ENCODE measurements at places on chromosomes 3 and 15.

DNA sequence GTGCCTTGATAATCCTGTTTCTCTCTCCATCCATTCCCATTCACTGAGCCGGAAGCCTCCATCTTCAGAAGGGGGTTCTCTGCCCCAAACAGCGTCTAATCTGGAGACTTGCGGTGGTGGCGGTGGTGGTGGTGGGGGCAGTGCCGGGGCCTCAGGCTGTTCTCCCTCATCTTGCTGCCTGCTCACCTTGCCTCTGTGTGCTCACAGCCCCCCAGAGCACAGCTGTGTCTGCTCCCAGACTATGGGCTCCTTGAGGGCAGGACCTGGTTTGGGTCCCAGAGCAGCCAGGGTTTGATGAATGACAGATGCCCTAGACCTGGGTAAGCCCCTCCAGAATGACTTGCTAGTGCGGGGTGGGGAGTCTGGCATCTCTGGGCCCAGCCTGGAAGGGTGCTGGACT, 430 bp upstream of the PSTPIP1 start:
- DNase-seq, result no peak

DNA sequence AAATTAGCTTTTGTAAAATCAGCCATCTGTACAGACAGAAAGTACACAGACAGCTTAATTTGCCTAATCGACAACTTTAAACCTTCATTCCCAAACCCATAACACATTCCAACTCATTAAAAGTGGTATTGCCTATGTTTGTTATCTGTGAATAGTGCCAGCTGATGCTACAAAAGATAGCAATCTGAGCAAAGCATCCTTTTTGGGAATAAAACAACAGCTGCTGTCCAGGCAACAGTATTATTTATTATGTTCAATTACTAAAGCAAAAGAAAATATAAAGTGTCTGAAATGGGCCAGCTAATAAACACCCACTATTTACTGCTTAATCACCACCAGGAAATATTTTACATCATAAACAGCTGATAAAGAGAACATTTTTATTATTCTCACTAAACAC, 134.8 kb upstream of the ABI3BP start:
- no peak for DNase-seq

GRCh38 chr3:122948408-122948807, 79.2 kb downstream of the SEMA5B start:
- DNase-seq, result no peak

DNA sequence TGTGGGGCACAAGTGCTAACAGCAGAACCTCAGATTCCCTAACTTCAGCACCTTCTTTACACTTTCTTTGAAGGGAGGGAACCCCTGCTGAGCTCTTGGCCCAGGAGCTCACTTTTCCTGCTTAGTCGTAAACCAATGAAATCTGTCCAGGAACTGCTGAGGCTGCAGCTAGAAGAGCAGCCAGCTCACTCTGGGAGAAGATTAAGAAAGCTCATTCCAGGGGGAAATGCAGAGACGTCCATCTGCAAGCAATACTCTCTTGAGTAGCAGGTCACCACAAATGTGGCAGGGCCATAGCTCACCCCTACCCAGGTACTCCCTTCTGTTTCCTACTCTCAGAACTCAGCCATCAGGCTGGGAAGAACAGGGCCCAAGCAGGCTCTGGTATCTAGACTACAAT, 103.3 kb downstream of the WDR76 start:
- no peak for DNase-seq

GRCh38 chr15:33754242-33754641, 214.1 kb upstream of the CHRM5 start:
- no peak for DNase-seq

GRCh38 chr15:68653801-68654200, 75.0 kb downstream of the CORO2B start:
- no peak for DNase-seq

DNA sequence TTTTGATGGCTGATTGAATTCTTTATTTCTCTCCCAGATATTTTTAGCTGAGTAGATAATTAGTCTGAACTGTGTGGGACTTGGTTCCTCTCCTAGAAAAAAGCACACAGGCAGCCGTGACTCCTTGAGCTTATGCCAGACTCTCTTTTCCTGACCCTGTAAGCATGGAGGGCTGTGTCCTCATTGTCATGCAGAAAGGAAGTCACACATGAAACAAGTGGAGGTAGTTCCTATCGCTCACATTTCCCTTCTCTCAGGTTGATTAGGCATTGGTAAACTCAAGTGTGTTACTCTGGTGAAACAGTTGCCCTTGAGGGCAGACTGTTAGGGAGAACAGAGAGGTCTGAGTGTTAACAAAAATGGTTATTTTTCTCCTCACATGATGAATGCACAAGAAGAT, 6.3 kb upstream of the RTP4 start:
- no peak for DNase-seq

GRCh38 chr3:177213801-177214535, 16.7 kb upstream of the TBL1XR1 start:
- no peak for DNase-seq

DNA sequence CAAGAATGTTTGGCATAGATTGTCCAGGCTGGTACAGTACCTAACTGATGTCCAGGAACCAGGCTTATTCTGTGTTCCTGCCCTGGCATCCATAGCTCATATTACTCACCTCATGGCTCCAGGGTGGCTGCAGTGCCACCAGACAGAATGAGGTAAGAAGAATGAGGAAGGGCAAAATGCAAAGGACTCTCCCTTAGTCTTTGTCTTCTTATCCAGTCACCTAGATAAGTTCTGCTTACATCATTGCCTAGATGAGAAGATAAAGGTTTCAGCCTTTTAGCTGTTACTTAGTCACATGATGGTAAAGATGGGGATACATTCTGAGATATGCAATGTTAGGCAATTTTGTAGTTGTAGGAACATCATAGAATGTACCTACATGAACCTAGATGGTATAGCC, 45.8 kb downstream of the CHP1 start:
- DNase-seq, result no peak

DNA sequence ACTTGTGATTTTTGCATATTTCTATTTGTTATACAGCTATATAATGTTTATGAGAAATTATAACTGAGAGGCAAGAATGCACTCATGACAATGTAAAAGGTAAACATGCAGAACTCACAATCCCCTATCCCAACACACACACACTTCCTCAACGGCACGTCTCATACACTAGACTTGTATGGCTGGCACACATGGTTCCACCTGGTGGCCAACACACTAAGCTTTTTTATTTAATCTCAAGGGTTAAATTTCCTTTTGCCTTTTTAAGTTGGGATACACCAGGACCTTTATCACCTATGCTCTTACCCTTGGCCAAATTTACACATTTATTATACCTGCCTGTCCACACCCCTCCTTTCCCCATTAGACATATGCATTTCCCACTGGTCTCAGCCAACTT, 88.6 kb upstream of the PSMD6 start:
- DNase-seq, result no peak

GRCh38 chr3:117820658-117821299, 1111.2 kb downstream of the TUSC7 start:
- DNase-seq, result no peak

- DNase-seq, result no peak
These were observed 15.5 kb upstream of the SCAANT1 start for GRCh38 chr3:63927422-63928280.

DNA sequence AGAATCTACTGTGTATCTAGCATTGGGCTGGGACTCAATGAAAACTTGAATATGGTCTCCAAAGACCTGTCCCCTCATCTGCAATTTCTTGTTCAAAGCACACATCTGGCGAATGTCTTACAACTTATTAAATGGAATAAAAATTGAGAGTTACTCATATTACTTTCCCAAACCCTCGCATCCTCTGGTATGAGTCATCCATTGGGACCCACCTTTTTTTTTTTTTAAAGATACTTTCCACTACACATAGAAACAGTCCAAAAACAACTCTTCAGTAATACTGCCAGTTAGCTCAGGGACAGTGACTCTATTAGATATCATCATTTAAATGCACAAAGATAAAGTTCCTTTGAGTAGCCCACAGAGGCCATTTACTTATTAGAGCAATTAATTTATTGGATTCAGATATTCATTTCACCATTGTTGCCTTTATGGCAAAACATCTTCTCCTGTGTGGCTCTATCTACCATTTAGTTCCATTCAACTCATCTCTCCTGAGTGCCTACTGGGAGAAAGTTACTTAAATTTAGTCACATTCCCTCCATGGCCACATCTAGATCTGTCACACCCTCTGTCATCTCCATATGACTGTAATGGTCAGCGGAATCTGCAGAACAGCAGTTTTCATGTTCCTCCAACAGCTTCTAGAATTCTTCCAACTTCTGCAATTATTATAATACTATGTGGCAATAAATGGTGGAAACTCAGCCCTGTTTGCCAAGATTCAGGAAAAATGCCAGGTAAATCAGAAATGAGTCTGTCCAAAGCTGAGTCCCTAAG, 77.9 kb upstream of the ARHGEF3 start:
- no peak for DNase-seq

DNA sequence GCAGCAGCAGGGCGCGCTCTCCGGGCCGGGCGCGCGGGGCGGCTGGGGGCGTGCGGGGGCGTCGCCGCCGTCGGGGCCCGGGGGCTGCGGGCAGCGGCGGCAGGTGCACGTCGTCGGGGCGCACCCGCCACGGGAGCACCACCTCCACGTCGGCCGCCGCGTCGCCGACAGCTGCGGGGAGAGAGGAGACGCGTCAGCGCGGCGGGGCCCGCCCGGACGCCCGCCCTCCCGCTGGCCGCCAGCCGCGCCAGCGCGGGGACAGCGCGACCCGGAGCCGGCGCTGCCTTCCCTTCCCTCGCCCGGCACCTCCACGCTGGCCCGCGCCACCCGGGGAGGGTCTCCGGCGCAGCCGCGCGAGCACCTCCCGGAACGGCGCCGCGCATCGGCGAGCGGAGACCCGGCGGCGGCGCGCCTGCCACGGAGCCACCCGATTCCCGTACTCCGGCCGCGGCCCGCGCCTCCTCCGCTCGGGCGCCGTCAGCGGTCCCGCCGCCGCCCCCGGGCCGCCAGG, 481 bp downstream of the ADAMTS17 start:
- DNase-seq, result no peak

DNA sequence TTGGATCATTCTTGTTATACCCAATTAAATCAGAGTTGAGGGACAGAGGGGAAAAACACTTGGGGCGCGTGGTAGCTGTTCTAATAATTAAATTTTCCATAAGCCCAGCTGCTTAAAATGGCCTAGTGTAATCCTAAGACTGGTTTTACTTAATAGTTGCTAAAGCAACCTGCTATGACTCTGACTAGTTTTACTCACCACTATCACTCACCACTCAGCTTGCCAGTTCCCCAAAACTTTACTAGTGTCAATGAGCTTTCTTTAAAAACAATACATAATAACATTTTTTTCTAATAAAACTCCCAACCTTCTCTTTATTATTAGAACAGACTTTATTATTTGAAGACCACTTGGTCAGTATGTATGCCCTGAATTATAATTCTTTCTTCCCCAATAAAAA, 49.6 kb downstream of the ECT2 start:
- DNase-seq, result no peak

DNA sequence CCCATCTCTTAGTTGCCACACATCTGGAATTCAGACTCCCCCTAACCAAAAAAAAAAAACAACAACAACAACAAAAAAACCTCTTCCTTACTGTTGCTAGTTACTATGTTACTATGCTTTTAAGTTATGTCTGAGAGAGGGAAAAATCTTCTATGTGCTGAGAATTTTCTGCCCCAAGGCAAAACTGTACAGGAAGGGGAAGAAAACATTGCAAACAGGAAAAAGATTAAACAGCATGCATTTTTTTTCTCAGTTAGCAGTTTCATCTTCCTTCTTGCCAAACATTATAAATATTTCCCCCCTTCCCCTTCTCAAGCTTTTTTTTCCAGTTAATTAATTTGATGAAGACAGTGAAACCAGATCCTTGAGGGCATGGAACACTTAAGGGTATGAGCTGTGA, 1.1 kb upstream of the CD200R1 start:
- no peak for DNase-seq

- no peak for DNase-seq
These were observed 215.1 kb downstream of the MYRIP start for GRCh38 chr3:40024526-40024925.

- DNase-seq, result no peak
These were observed 9.2 kb upstream of the HES1 start for GRCh38 chr3:194126790-194127189.

GRCh38 chr3:149954812-149955211, 15.9 kb downstream of the PFN2 start:
- no peak for DNase-seq

DNA sequence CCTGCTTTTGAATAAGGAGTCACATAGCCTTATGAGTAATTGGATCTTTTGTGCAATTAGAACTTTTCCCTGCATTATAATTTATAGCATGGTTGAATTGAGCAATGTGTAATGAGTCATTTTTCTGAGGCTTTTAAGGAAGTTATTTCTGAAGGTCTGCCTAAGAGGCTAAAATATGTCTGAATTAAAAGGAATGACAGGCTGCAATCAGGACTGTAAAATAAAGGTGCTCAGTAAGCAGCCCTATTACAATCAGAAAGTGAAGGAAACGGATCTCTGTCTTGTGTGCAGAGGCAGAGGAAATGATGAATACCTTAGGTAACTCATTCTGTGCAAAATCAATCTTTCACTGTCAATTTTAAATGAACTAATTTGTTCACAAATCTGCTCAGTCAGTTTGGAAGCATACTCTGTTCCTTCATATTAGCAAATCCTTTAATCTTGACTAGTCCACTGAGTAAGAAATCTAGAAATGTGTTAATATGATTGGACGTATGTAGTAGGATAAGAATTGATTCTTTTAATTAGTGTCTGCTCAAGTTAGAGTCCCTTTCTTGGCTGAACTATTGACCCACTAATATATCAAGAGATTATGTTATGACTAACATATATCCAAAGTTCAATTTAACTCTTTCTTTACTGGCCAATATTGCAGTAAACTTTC, 290.1 kb downstream of the ZIC1 start:
- DNase-seq, result no peak

DNA sequence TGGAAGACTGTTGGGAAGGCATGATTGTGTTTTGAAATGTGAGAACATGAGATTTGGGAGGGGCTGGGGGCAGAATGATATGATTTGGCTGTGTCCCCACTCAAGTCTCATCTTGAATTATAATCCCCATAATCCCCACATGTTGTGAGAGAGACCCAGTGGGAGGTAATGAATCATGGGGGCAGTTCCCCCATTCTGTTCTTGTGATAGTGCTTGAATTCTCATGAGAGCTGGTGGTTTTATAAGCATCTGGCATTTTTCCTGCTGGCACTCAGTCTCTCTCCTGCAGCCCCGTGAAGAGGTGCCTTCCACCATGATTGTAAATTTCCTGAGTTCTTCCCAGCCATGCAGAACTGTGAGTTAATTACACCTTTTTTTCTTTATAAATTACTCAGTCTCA, 430.5 kb downstream of the OTOL1 start:
- no peak for DNase-seq

- DNase-seq, result no peak
These were observed 24.2 kb downstream of the PXYLP1 start for GRCh38 chr3:141255846-141256261.

GRCh38 chr15:96342406-96343112, 12.1 kb downstream of the NR2F2 start:
- DNase-seq, result no peak

GRCh38 chr3:22318325-22318724, 567.3 kb upstream of the ZNF385D start:
- no peak for DNase-seq
